ENCODE measurements at places on chromosomes 7 and 10.

DNA sequence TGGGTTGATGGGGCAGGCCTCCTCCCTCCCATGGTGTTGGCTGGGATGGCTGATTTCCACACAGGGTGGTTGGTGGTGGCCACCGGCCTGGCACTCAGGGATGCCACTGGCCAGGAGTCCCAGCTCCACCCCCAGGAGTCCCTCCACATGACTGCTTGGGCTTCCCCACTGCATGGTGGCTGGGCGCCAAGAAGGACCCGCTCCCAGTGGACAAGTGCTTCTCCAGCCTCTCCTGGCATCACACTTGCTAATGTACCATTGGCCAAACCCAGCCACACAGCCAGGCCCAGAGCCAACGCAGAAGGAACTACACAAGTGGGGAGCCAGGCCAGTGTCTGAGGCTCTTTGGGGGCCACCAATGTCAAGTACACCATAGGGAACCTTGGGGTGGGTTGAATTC, 73.6 kb upstream of the DNAAF5 start:
- DNase-seq = no peak

DNA sequence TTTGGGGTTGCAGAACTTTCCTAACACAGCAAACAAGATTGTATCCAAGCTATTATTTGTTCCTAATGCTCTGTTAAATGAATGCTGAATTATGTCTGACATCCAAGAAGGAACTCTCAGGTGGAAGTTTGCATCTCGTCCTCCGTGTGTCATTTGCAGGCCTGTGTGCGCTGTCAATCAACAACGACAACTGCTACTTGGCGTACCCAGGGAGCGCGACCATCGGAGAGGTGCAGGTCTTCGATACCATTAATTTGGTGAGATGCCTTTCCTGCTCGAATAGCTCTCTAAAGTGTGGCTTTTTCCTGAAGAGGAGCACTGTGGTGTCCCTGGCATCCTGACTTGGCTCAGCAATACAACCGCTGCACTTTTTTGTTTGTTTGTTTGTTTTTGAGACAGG, 26.9 kb downstream of the WIPI2 start:
- no peak for DNase-seq

DNA sequence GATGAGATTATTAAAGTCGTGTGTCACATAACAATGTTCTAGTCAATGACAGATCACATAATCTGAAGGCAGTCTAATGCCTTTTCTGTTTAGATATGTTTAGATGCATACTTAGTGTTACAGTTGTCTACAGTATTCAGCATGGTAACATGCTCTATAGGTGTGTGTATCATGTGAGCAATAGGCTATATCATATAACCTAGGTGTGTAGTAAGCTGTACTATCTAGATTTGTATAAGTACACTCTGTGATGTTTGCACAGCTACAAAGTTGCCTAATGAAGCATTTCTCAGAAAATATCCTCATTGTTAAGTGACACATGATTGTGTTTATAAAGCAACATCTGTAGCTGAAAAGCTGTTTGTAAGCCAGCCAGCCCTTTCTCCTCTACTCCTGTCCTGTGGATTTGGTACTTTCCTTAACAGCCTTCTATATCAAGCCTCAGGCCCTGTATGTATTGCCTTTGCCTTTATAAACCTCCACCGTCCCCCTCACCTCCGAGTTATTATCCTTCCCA, 6.3 kb downstream of the HECTD2 start:
- DNase-seq = no peak

DNA sequence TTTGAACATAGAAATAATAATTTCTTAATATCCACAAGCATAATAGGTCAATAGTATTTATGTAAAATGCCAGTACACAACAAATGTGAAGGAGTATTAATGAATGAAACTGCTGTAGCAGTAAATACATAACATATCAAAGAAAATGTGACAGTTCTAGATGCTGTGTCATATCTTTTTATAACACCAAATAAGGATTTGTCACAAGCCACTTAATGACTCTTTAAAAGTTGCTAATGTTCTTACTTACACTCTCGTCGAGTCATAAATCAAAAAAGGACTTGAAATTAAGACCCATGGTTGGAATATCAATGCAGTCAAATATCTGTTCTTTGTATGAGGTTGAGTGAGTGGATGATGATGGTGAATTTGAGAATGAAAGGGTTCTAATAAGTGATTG, 96.6 kb downstream of the CELF2 start:
- no peak for DNase-seq

DNA sequence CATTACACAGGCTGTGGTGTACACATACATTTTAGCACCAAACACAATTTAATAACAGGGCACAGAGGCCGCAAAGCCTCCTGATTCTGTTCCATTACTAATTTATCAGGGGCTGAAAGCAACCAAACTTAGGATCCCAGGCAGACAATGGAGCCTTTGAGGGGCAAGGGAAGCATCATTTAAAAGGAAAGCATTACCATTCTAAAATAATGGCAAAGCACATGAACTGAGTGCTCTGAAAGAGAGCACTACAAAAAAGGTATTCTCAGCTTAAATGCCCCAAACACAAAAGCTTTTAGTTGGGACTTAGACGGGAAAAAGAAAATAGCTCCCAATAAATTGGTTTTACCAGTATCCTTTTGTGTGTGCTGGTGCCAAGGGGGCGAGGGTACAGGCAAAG, 282.0 kb upstream of the ETV1 start:
- DNase-seq = no peak

DNA sequence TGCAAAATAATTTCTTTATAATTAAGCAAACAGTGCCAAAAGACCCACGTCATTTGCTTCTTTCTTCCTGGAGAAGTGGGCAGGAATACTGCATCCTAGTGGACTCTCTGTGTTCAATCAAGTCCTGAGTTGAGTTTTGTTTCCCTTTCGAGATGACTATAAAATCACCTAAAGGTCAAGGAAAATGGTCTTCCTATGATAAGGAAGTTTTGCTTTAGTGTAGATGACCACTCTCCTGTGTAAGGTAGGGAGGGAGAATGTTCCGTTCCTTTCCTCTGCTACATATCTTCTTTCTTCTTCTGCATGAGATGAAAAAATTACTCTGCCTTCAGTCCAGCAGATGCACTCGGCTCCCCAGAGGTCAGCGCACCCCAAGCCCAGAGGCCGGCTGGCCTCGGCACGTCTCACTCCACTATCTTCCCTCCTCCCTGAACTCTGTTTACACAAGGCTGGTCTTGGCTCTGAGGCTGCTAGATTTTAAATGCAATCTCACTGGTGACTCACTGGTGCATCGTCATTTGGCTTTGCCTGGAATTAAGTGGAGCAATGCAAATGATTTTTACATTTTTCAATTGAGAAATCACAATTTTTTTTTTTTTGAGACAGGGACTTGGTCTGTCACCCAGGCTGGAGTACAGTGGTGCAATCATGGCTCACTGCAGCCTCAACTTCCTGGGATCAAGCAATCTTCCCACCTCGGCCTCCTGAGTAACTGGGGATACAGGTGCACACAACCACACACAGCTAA, 18.6 kb upstream of the VDAC2 start:
- DNase-seq = no peak

- no peak for DNase-seq
Observed at GRCh38 chr7:106964466-106964865, 80.0 kb upstream of the PRKAR2B start.

GRCh38 chr10:58384999-58385783, at the start of gene TFAM:
TSS of gene TFAM (plus strand) at chr10:58385410. CDS start at chr10:58385548, 138 bp downstream.
- peak; percentile 96 for DNase-seq

DNA sequence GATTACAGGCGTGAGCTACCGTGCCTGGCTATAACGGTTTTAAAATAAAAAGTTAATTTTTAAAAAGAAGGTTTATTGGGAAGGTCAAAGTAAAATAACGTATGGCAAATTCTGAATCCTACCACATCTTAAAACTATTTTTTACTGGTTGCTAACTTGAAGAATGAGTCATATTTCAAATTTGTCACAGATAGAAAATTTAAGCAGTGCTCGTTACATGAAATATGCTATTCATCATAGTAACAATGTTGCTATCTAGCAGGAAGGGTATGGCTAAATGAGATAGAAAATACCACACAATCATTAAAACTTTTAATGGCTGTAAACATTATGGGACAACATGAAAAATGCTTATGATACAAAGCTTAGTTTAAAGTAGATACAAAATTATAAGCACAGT, 500.5 kb downstream of the PHTF2 start:
- no peak for DNase-seq

DNA sequence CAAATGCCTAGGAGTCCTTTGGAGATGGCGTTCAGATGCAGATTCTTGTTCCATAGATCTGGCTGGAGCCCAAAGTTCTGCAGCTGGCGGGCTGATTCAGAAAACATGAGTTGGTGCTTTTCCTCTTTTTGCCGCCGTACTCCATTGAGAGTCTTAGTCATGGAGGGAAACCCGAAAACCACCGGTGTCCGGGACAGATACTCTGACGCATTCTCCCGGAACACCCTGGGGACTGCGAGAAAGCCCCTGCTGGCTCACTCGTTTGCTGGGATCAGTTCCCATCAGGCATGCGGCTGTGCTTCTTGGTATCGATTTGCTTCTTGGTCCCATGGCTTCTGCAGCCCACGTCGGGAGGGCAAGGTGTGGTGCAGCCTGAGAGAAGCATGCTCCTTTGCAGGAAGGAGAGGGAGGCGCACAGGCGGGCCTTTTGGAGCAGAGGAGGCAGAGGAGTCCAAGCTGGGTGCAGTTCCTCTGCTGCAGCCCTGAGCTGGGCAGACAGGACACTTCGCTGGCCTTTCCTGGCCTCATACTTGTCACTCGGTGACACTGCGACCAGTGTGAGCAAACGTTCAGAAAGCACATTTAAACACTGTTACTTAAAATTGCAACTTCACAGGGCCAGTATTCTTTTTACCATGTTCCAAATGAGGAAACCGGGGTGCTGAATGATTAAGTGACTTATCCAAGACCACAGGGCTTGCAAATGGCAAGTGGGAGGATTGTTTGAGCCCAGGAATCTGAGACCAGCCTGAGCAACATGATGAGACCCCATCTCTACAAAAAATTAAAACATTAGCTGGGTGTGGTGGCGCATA, 30.6 kb upstream of the PFKFB3 start:
- DNase-seq = peak; percentile 67

GRCh38 chr10:49220031-49220430, 31.8 kb upstream of the TMEM273 start:
- DNase-seq = no peak

DNA sequence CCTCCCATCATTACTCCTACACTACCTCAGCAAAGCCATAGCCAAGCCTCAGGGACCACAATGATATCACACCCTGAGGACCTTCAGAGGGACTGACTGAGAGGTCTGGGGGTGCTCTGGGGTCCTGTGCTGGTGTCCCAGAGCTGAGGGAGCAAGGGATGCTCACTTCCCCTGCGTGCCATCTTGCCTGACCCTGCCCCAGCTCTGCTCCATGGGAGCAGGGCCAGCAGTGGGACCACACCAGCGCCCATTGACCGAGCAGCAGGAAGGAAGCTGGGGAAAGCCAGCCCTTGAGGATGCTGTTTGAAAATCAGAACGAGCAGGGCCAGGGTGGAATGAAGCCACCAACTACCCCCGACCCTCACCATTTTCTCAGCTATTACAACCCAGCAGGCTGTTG, 103.0 kb downstream of the PARP12 start:
- DNase-seq = no peak

GRCh38 chr7:34655384-34655783, 2.6 kb upstream of the NPSR1 start:
- DNase-seq = no peak

- no peak for DNase-seq
Observed at GRCh38 chr10:112981553-112981952, 31.5 kb downstream of the TCF7L2 start.

- no peak for DNase-seq
Observed at GRCh38 chr7:107119376-107120105, 49.3 kb upstream of the HBP1 start.

- no peak for DNase-seq
Observed at GRCh38 chr7:106010866-106011265, 47.8 kb downstream of the CDHR3 start.

DNA sequence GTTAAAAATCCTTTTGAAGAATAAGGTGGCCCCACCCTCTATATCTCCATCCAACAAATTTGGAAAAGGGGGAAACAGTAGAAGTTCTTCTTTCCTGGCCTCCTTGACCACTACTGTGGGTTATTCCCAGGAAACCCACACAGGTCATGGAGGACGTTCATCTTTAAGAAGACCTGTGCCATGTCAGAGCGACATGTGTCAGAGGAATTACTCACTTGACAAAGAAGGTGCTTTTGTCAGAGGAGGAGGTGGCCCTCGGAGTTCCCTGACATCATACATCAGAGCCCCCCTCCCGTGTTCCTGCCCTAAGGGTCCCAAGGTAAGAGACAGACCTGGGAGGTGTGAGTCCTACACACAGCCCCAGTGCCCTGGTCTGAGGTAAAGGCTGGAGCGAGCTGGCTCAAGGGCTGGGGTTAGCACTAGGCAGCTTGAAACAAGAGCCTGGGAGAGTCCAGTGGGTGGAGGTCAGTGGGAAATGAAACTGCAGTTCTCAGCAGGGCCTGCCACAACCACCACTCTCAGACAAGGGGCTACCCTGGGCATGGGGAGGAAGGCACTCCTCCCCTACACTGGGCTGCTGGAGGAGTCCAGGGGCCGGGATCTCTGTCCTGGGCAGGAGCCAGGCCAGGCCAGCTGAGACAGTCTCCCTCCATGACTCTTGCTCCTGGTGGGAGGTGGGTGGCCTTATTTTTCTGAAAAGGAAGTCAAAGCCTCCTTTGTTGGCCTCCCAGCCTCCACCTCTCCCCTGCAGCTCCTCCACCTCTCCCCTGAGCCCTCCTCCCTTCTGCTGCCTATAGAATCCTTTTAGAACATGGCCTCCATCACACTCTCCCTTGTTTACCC, 21.8 kb upstream of the ZMIZ1 start:
- DNase-seq = peak; percentile 6
